ENCODE measurements at places on chromosomes 2 and 18.

- no peak for DNase-seq
These were observed 18.6 kb downstream of the NPC1 start for GRCh38 chr18:23567671-23568070.

- DNase-seq, result no peak
These were observed 148.4 kb downstream of the DOCK10 start for GRCh38 chr2:224893848-224894247.

DNA sequence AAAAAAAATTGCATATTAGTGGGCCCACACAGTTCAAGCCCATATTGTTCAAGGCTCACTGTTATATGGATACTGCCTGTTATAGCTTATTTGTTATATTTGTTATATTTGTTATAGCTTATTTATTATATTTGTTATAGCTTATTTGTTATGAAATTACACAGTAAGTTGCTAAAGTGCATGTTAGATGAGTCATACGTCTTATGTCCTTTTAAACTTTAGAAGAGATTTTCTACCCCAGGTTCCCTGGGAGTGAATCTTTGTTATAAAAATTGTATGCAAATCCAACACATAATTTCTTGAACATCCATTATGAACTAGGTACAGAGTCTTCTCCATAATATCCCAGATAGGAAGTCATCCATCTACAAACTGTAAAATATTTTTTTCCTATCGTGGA lies 22.1 kb downstream of the HTR2B start:
- DNase-seq, result no peak

DNA sequence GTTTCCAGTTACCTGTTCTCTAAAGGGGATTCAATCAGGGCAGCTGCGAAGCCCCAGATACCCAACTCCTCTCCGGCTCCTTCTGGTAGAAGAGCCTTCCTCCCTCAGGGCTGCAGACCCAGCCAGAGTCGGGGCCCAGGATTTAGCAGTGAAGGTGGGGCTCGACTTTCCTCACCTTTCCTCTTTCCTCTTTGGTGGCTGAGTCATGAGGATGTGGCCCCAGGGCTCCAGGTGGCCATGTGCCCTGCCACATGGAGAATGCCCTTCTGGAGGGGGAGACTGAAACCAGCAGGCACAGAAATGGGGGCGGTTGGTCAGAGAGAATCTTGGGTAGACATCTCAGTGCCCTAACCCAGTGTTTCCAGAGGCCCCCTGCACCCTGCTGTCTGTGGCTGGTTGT lies 402.6 kb downstream of the NBAS start:
- no peak for DNase-seq

DNA sequence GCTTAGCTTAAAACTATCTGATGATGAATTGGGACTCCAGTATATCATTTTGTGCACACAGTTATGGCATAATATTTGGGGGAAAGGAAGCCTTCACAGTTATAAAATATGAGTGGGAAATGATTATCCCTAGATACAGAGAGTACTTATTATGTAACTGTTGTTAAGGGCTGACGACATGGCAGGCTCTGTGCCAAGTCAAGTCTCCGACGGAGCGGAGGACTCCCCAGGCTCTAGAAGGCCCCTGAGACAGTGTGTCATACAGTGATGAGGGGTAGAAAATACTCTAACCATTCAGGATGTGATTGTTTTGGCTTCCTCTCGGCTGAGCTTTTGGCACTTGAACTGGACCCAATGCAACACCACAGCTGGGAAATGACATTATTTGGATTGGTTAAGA lies 211.8 kb downstream of the SLC8A1 start:
- peak; percentile 79 for DNase-seq

GRCh38 chr2:96832408-96832753 lies 11.4 kb downstream of the ANKRD23 start:
- no peak for DNase-seq

DNA sequence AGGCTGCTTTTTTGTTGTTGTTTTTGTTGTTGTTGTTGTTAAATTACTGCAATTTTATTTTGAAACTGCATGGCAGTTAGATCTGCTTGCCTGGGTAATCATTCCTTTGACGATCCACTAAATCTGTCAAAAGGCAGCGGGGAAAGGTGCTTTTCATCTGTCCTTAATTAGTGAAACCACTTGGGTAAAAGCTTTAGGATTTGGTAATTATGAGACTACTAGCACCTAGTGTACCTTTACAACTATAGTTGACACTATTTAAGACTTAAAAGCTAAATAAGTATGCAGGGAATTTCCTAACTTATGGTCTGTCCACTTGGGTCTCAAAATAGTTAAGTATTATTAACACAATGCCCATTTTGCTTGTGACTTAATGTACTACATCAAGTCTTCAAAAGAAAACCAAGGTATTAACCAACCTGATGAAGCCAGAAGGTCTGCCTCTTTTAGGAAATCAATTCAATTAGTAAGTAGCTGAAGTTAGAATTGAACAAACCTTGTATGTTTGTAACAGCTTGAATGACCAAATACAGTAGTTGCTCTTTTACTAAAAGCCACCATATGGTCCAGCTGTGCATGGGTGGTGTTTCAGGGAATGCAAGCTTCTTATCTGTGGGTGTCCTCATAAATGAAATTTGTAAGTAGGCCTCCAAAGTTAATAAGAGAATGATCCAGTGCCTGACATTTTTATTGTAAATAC lies 44.8 kb downstream of the NAB1 start:
- DNase-seq, result no peak

GRCh38 chr2:169393068-169393590 lies 30.8 kb upstream of the LRP2 start:
- no peak for DNase-seq

DNA sequence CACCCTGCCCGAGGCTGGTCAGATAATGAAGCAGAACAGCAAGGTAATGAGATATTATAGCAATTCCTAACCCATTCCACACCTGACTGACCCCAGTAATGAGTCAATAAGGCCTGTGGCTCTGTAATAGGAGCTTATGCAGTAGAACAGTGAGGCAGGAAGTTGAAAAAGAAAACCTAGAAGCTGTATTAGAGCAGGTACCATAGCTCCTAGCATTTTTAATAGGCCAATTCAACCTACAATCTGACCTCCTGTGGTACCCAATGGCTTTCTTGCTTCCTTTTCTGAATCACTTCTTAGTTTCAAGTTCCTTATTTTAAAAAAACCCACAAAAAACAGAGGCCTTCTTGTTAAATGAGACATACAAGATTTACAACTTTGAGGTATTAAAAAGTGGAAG lies 43.6 kb upstream of the MAP2 start:
- peak; percentile 86 for DNase-seq

GRCh38 chr2:152566728-152567069 lies 150.6 kb downstream of the PRPF40A start:
- no peak for DNase-seq

DNA sequence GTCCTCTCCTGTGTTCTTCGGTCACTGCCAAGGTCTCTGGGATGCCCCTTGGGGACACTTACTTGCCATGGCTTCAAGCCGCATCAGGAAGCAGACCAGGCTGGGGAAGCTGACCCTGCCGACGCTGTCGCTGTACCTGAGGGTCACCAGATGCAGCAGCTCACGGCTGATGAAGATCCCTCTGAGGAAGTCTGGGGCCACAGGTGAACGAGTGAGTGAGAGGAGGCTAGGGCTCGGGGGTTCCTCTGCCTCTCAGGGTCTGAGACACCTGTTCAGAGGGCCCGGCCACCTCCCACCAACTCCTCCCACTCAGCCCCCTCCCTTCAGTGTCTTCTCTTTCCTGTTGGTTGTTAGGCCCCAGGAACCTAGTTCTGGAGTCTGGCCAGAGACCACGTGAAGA lies 74.9 kb downstream of the CAPN13 start:
- no peak for DNase-seq

GRCh38 chr2:170224692-170225294 lies 46.8 kb downstream of the MYO3B start:
- peak; percentile 72 for DNase-seq

DNA sequence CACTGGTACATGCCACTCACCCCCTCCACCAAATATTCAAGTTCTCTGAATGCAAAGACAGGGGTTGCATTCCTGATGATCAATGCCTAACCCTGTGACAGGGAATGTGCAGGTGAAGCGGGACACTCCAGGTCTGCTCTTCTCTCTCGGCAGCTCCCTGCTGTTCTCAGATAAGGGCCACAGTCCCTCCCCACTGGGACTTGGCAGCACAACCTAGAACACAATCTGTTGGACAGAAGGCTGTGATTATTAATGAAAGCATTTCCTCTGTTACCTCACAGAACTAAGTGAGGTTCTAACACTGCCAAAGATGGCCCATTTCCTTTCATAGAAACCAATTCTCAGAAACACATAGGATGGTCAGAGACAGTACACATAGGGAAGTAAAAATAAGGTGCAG lies 42.7 kb downstream of the VSNL1 start:
- peak; percentile 26 for DNase-seq

- no peak for DNase-seq
These were observed 98.0 kb downstream of the TMEM185B start for GRCh38 chr2:120125195-120125594.

- no peak for DNase-seq
These were observed 38.0 kb downstream of the TMX3 start for GRCh38 chr18:68676913-68677312.

- DNase-seq, result no peak
These were observed 561.3 kb upstream of the FSHR start for GRCh38 chr2:49715597-49715996.

GRCh38 chr2:200338692-200339091 lies 32.2 kb downstream of the SPATS2L start:
- no peak for DNase-seq

DNA sequence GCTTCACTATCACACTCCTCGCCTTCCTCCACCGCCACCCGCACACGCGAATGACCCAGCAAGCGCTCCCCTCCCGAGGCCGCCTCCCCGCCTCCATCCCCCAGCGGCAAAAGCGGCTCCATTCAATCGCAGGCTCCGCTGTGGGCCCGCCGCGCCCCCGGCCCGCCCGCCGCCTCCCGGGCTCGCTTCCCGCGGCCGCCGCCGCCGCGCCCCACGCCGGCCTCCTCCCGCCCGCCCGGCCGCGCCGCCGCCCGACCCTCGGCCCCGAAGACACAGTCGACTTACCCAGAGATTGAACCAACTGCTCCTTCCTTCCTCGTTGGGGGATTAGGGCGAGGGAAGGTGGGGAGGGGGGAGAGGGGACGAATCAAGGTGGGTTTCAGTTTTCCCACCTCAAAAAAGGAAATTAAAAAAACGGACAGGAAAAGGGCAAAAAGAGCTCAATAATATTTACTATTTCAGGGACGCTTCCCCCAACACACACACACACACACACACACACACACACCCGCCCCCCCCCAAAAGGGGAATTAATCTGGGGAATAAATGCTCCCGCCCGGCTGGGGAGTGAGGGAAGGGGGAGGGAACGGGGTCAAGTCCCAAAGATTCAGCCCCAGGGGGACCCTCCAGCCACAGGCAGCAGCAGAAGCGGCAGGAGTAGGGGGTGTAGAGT lies 743 bp downstream of the XPO1 start:
- DNase-seq, result peak; percentile 65

DNA sequence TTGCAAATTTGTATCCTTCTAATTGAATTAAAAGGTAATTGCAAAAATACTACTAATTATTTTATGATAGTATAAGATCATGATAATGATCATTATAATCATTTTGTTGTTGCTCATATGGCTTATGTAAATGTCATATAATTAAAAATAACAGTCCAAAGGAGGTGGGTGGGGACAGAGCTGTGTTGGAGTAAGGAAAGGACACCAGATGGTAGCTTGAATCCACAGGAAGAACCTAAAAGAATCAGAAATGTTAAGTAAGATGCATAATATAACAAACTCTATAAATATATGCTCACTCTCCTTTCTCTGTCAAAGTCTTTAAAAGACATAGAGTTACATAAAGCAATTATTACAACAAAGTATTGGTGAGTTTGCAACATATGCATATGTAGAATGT lies 650.7 kb upstream of the HS6ST1 start:
- no peak for DNase-seq

DNA sequence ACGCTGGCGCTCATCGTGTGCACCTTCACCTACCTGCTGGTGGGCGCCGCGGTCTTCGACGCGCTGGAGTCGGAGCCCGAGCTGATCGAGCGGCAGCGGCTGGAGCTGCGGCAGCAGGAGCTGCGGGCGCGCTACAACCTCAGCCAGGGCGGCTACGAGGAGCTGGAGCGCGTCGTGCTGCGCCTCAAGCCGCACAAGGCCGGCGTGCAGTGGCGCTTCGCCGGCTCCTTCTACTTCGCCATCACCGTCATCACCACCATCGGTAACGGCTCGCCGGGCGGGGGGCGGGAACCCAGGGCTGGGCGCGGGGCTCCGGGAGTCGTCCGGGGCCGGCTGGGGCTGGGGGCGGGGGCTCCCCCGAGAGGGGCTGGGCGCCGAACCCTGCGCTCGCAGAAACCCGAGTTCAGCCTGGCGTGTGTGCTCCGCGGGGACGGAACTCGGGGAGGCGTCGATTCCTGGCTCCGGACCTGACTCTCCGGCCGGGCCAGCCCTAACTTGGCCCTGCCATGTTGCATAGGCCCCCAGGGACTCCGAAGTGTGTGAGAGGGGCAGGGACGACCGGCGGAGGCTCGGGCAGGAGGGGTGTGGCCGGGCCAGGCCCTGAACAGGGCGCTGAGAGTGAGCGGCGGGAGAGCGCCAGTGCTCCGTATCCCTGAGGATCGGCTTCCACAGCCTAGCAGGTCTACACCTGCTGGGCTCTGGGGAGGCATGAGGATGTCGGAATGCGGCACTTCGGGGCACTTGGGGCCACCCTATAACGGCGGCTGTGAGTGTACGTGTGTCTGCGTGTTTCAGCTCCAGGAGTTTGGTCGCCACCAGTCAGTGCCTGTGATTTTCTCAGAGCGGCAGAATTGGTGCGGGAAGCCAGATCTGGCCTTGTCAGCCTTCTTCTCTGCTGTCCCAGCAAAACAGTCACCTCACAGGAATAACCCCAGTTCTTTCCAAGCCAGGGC lies 651 bp downstream of the KCNK3 start:
- DNase-seq, result peak; percentile 64

GRCh38 chr2:235043762-235044500 lies 92.1 kb downstream of the SH3BP4 start:
- no peak for DNase-seq

DNA sequence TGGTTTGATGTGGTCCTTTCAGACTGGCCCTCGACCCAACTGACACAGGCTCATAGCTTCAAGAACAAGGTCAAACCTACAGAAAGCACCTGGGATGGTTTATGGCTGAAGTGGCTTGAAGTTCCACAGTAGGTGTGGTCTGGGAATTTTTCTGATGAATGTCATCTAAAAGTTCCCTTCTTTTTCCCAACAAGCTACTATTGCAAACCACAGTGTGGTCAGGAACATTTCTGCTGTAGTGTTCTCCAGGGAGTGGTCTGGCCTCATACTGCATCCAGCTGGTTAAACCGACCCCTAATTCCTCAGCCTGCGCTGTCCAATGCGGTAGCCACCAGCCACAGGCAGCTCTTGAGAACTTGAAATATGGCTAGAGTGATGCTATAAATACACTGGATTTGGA lies 92.7 kb downstream of the FAM124B start:
- no peak for DNase-seq

DNA sequence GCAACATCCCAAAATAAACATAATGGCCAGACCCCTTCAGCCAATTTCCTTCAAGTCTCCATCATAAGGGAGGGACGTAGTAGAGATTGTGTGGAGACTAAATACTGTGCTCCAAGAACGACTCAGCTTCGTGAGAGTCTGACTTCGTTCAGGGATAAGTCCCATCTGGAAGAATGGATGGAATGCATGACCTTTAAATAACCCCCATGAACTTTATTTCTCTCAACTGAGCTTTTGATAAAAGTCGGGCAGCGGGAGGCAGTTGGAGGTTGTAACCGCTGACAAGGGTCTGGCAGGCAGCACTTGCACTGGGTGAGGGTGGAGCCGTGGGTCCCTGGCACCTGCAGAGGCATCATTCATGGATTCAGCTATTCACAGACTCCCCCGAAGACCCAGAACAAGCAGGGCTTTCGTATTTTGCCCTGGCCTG lies 115.9 kb downstream of the ZFP36L2 start:
- DNase-seq, result no peak

- no peak for DNase-seq
These were observed 23.0 kb upstream of the RTN4 start for GRCh38 chr2:55073000-55073983.

Data from NCI-H2081 (cell line).